Progenitor cell of endocrine pancreas (in vitro differentiated cells): ENCODE measurements at places on chromosomes 3 and 15. TPM values are rescaled to one million over a fixed set of nuclear protein-coding genes. Genes with fewer than 3 reads are reported as not detected.

Gene STAC
- 1.2 and 1.6 TPM in 2 replicates for total RNA-seq

Gene CACNA2D3
- total RNA-seq: 0.29 TPM in 1 of 2 replicates, not detected in the other

Gene ATP6V1A
- total RNA-seq: 70.1 and 71.0 TPM in 2 replicates

Gene NTRK3
- not detected in 2 replicates for total RNA-seq

Gene GMNC
- not detected in 2 replicates for total RNA-seq

Gene CFAP100
- total RNA-seq: 0.79 and 1.00 TPM in 2 replicates

Gene MESP2
- total RNA-seq: not detected in 2 replicates
